ENCODE measurements at places on chromosomes 3 and 15.

DNA sequence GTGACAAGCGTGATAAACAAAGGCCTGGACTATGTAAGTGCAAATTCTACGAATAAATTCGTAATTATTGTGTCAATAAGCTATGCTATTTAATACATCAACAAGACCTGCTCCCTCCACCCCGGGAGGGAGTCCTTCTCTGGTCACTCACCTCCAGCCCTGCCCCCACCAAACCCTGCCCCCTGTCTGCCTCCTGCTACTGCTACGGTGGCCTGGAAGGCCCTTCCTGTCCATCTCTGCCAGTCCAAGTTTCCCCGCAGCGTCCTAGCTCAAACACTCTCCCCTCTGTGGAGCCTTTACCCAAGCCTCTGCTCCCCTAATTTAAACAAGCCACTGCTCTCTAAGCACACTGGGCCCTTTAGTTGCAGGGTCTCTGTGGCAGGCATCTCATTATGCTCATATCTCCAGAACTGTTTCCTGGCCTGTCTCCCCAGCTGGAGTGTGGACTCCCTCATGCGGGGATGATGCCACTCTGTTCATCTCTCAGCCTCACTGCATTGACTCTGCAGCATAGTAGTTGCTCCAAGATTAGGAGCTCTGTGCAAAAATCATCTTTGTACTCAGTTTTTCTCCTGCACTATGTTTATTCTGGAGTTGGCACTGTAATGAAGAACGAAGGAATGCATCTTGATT lies 241.2 kb downstream of the NTRK3 start:
- no peak for DNase-seq

GRCh38 chr3:190404715-190405114 lies 16.8 kb downstream of the CLDN16 start:
- DNase-seq: no peak

DNA sequence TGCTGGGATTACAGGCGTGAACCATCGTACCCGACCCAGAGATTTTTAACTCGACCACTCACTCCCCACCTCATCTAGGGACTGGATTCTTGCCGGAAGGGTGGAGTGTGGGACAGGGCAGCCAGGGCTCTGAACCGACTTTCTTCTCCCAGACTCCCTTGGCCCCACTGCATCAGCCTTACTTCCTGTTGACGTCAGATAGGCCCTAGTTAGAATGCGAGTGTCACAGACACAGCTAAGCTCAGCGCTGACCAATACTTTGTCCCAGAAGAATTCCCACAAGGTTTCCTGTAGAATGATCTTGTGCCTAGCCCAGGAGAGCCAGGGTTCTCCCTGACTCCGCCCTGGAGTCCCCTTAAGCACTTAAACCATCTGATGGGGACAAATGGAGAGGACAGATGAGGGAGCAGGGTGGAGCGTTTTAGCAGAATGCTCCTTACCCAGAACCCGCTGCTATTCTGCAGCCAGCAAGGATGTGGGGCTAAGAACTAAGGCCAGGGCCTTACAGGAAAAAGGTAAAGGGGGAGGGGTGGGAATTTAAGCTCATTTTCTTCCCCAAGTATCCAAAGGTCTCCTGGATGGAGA lies 5.8 kb upstream of the TUSC2 start:
- no peak for DNase-seq

- no peak for DNase-seq
Measured at GRCh38 chr3:169604568-169604967, 58.9 kb downstream of the MECOM start.

GRCh38 chr15:47548231-47548630 lies 169.1 kb upstream of the SEMA6D start:
- DNase-seq: no peak

DNA sequence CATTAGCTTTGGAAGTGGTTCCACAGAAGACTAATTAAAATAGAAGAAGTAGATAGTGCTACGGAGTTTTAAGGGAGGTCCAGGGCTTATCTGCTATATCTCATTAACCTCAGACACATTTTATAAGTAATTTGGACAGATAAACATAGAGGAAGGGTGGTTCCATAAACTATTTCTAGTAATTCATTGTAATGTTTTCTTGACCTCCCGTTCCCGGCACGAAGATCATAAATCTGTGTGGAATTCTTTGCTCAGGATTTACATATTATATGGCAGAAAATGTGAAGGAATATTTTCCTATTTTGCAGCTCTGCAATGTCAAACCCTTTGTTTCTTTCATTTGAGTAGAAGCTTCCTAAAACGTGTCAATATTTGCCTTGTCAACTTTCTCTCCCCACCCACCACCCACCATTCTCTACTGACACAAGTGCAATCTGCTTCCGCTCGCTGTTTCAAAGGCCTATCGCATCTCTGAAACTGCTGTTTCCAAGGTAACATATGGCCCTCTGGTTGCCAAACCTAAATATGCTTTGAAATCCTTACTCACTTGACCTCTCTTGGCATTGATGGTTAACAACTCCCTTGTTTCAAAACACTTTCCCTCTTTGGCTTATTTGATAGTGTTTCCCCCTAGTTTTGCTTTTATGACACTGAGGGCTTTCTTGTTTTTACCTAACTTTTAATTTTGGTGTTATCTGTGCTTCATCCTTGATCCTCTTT lies 21.4 kb upstream of the PLSCR5 start:
- DNase-seq: no peak

DNA sequence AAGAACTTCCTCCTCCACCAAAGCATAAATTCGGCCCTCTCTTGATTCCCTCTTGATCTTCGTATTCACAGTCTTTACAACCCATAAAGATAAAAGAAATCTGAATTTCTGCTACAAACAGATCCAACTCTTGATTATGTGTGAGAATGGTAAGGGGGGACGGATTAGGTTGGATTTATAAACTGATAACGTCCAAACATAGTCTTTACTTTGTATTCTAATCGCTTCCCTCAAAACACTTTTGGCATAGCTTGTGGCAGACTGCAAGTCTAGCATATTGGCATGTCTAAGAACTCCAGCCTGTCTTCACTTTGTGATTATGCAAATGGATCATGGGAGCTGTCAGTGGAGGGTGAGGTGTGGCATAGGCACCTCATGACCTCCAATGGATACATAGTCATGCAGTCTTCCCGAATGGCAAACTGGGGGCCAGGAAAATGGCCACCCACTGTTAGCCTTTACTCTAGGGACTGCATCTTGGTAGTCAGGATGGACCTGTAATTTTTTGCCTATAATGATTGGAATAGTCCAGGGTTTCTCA lies 24.3 kb upstream of the GPR171 start:
- no peak for DNase-seq

- no peak for DNase-seq
Measured at GRCh38 chr3:76177610-76178009, 392.3 kb upstream of the ZNF717 start.

GRCh38 chr3:144708437-144708836 lies 736.8 kb downstream of the DIPK2A start:
- no peak for DNase-seq

GRCh38 chr15:79185199-79185598 lies 94.6 kb upstream of the RASGRF1 start:
- peak; percentile 7 for DNase-seq

DNA sequence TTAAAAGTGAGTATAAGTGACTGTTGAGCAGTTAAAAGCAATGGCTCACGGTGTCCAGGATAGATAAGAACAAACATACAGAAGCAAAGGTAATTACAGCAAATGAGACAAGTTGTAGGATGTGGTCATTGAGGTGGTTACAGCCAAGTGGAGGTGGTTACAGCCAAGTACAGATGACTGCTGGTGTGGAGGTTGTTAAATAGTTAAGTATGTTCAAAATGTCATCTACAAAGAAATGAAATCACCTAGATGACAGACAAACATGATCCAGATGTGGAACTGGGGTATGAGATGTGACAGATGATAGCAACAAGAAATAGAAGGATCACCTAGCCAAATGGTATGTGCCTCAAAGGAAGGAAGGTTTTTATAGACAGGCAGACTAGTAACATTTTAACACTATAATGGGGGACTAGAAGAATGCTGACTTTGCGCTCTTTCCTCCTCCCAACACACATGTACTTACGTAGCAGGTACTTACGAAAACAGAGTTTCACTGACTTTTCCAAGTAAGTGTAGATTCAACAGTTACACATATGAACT lies 6.8 kb upstream of the ANKRD28 start:
- DNase-seq: no peak

- peak; percentile 85 for DNase-seq
Measured at GRCh38 chr3:52685285-52685708, 416 bp downstream of the PBRM1 start.

DNA sequence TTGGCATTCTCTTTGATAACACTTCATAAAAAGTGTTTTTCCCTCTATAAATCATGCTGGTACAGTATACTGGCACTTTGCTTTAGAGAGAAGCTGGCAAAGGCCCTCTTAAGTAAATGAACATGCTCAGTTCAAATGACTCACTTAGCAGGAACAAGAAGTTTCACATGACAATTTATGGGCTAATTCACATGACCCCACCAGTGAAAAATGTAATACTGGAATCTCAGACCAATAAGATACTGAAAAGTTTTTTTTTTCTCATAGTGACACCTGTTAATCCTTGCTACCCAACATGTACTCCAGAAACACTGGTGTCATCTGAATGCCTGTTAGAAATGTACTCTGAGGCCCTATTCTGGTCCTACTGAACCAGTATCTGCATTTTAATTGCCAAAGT lies 13.9 kb downstream of the BTBD1 start:
- DNase-seq: no peak

GRCh38 chr3:169542331-169542751 lies 121.2 kb downstream of the MECOM start:
- DNase-seq: no peak

DNA sequence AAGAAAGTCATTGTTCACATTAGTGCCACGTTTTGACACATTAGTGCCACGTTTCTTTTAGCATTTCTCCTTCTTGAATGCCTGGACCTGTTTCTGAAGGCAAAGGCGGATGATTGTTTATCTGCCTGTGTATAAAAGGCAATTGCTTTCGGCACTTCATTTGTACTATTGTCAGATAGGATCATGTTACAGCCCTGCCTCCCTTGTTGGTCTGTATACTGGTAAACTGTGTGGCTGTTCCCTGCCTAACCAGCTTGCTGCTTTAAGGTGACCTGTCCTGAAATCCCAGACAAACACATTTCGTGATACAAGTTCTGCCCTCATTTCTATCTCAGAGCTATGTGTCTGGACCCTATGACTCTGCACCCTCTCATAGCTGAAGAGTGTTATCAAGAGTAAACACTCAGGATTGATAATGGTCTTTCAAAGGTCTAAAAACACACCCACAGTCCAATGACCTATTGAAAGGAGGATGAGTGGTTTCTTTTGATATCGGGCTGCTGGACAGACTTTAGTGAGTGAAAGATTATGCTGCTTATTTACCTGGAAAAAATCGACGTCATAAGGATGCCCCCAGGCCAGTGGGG lies 276.3 kb upstream of the MCTP2 start:
- no peak for DNase-seq
